NCI-H2227 treated with DMSO at 0.1 percent for 48 hours (cell line): ENCODE measurements at places on chromosomes 5 and 9.

GRCh38 chr5:140205952-140206351 lies 31.0 kb downstream of the CYSTM1 start:
- DNase-seq = no peak

DNA sequence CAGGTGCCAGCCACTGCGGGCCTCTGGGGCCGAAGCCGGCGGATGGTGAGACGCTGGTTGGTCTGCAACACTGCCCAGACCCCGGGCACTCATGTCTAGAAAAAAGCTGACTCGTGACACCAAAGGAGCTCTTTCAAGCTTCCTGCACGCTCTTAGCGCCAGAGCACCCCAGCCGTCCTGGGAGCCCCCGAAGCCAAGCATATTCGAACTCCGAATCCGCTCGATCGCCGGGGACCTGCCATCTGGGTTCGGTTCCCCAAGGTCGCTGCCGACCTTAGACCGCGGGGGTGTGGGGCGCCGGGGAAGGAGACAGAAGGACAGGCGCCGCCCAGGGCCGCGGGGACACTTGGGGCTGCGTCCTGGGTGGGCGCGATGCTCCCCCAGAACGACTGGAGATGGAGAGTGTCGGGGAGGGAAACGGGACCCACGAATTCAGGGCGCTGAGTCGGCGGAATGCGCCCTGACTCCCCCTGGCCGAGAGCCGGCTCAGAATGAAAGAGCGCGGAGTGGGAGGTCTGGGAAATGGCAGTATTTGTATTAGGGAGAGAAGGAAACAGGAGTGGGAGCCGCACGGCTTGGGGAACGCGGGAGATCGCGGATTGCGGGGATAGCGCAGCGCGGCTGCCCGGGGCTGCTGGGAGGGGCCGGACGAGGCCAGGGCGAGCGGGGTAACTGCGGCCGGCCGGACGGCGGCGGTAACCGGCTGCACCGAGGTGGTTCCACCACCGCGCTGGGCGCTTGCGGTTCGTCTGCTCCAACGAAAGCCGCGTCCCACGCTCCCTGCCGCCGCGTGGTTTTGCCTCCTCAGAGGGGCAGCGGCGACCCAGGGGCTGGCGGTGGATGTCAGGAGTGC lies 20.1 kb upstream of the MARCHF6 start:
- DNase-seq = no peak

DNA sequence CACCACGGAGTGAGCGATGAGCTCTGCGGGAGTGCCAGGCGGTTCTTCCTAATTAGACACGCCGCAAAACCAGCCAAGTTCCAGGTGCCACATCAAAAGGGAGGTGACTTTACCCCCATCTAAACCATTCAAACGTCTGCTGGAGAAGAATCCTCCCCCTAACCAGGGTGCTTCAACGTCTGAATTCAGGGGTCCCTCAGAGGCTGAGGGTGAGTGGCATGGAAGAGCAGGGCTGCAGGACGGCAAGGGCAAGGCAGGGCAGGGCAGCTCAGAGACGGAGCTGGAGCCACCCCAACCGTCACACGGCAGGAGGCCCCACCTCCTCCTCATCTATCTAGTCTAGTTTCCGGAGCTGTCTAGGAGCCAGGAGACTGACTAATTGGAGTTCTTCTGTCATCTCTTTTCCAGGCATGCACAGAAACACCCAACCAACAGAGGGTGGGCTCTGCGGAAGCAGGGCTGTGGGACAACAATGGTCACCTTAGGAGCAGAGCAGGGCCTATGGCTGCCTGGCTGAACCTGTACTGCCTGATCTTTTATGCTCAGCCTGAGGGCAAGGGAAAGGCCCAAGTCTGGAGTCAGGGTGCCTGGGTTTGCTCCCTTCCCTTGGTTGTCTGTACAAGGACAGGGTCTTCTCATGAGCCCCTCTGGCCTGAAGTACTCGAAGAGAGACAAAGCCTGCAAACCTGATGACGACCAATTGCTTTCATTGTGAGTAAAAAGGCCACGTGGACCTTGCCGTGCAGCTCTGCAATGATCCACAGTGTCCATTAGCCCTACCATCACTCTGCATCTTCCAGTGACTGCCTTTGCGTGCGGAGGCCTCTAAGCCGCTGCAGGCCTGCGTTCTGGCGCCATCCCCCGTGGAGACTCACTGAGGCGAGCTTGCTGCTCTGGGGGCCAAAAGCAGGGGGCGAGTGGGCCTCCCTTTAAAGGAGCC lies 81.0 kb upstream of the SLC25A51 start:
- no peak for DNase-seq

DNA sequence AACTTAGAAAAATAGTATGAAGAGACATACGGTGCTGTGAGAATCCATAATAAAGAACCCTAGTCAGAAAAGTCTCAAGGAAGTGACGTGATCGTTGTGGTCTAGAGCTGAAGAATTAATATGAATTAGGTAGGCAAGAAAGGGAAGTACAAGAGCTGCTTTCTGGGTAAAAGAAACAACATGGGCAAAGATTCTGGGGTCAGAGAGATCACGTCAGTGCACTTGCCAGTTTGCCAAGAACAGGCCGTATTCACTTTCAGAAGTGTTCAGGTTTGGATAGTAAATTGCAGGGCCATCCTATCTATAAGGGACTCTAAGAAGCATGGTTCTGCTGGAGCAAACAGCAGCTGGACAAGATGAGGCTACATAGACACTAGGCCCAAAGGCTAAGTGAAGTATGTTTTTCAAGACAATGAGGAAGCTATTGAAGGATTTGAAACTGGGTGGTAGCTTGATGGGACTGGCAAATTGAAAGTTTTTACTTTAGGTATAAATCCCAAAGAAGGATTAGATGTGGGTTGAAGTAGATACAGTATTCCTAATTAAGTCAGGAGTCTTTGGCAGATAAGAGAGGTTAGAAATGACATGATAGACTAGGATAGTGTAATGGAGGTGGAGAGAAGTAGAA lies 4.8 kb upstream of the CHD1 start:
- no peak for DNase-seq
